ENCODE measurements at places on chromosomes 16 and 17. TPM values are rescaled to one million over a fixed set of nuclear protein-coding genes. Genes with fewer than 3 reads are reported as not detected.

SCGB1C2 gene
- not detected for total RNA-seq

TAC4 gene
- not detected for total RNA-seq

ACSM2A gene
- not detected for total RNA-seq

FOXN1 gene
- 0.03 TPM for total RNA-seq

EIF1 gene
- total RNA-seq = 1,467 TPM

TSNAXIP1 gene
- total RNA-seq = 0.60 TPM

TM4SF5 gene
- 0.49 TPM for total RNA-seq

C17orf50 gene
- total RNA-seq = 0.12 TPM

RNF157 gene
- total RNA-seq = 8.3 TPM

CMTM1 gene
- total RNA-seq = 1.6 TPM

CIBAR2 gene
- not detected for total RNA-seq

MAPK8IP3 gene
- total RNA-seq = 46.4 TPM

ST6GALNAC1 gene
- 0.28 TPM for total RNA-seq

CACNG5 gene
- not detected for total RNA-seq

THOC6 gene
- total RNA-seq = 32.7 TPM

SYCE1L gene
- total RNA-seq = 7.3 TPM
